Bronchus fibroblast of lung (primary cell): ENCODE measurements at places on chromosomes 12 and 14. TPM values are rescaled to one million over a fixed set of nuclear protein-coding genes. Genes with fewer than 3 reads are reported as not detected.

Gene RNF41
- 56.3 and 58.7 TPM in 2 replicates for total RNA-seq

Gene DTD2
- total RNA-seq = 31.2 and 35.6 TPM in 2 replicates

Gene BEST3
- total RNA-seq = not detected in 2 replicates

Gene NPFF
- total RNA-seq = not detected in 2 replicates
